ENCODE measurements at places on chromosomes 1 and 21. TPM values are rescaled to one million over a fixed set of nuclear protein-coding genes. Genes with fewer than 3 reads are reported as not detected.

GRCh38 chr1:2176615-2177014, 18.0 kb downstream of the FAAP20 start:
- no peak overlapping the region for H3K27ac ChIP-seq
- H3K4me3 ChIP-seq = no peak overlapping the region
- no peaks in the 10 kb centered on the region for H3K36me3 ChIP-seq
- no peak for DNase-seq

DNA sequence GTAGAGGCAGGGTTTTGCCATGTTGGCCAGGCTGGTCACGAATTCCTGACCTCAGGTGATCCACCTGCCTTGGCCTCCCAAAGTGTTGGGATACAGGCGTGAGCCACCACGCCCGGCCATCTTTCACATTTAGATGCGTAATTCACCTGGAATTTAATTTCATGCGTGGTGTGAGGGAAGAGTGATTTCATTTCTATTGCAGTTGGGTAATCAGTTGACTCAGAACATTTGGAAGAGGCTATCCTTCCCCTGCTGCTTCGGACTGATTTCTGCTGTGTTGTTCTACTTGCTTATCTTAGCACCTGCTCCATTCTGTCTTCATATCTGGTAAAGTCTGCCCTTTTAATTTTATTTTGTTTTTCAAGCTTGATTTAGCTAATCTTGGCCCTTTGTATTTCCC, 19.1 kb downstream of the DIP2A start:
- H3K27me3 ChIP-seq = no peaks in the 10 kb centered on the region
- DNase-seq = no peak
- H3K27ac ChIP-seq = no peak overlapping the region
- H3K36me3 ChIP-seq = no peaks in the 10 kb centered on the region
- H3K4me3 ChIP-seq = no peak overlapping the region

DNA sequence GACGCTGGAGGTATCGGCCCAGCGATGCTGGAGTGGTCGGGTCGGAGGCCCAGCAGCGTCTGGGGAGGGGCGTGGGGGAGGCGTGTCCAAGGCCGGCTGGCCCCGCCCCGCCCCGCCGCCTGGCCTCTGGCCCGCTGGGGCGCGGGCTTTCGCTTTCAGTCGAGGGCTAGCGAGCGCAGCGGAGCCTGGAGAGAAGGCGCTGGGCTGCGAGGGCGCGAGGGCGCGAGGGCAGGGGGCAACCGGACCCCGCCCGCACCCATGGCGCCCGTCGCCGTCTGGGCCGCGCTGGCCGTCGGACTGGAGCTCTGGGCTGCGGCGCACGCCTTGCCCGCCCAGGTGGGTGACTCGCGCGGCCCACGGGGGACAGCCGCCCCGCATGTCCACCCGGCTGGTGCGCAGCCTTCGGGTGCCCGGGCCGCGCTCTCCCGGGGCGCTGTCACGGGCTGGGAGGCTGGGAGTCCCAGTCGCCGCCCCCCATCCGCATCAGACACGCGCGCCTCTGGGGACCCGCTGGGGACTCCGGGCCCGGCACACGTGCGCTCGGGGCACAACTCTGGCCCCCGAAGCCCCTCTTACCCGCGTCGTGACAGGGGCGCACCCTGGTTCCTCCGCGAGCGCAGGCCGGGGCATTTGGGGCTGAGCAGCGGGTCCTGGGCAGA, at the start of gene TNFRSF1B:
TSS of gene TNFRSF1B (plus strand) at position 158 of the 659 bp plus-strand sequence. CDS start at position 259, 101 bp downstream.
- no peaks in the 10 kb centered on the region for H3K36me3 ChIP-seq
- H3K27ac ChIP-seq = peak within 1 kb of the TSS; percentile 41
- no peak for DNase-seq
- H3K4me3 ChIP-seq = peak within 1 kb of the TSS; percentile 47
- H3K4me1 ChIP-seq = peaks cover 11% of the 10 kb centered on the region

GRCh38 chr1:26961826-26962225, 1.6 kb upstream of the KDF1 start:
- DNase-seq = no peak
- H3K27me3 ChIP-seq = peaks cover 7% of the 10 kb centered on the region
- no peaks in the 10 kb centered on the region for H3K36me3 ChIP-seq

DNA sequence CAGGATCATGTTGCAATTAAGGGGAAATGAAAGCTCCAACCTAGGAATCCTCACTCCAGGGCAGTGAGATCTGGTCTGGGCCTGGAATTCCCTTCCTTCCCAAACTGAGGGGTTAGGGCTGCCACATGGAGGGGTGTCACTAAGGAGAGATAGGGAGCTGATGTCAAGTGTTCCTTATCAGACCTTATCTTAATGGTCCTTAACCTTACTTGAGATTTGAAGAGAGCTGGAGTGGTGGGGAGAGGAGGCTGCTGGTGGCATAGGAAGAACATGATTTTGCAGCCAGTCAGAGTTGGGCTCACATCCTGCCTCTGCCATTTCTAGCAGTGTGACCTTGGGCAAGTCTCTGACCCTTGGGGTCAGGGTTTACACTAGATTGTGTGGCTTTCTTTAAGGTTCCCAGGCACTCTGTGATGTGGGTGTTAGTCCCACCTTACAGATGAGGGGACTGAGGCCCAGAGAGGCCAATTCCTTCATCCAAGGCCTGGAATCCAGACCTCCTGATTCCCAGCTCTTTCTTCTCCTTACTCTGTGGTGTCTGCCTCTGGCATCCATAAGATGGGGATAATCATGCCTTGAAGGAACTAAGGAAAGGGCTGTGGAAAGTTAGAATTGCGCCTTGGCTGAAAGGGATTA, 56.3 kb upstream of the SYNC start:
- H3K27ac ChIP-seq = no peak overlapping the region
- H3K27me3 ChIP-seq = no peaks in the 10 kb centered on the region
- H3K4me1 ChIP-seq = peaks cover 50% of the 10 kb centered on the region
- no peak overlapping the region for H3K4me3 ChIP-seq
- no peaks in the 10 kb centered on the region for H3K36me3 ChIP-seq

GRCh38 chr21:34668803-34669148, at the start of gene CLIC6:
Gene CLIC6, plus strand, starts transcription at chr21:34668994. Its CDS starts 395 bp downstream, at chr21:34669389.
- H3K27ac ChIP-seq = no peak within 1 kb of the TSS
- DNase-seq = no peak
- no peak within 1 kb of the TSS for H3K4me3 ChIP-seq
- no peaks in the 10 kb centered on the region for H3K27me3 ChIP-seq
- no peaks in the 10 kb centered on the region for H3K36me3 ChIP-seq
- H3K4me1 ChIP-seq = peaks cover 20% of the 10 kb centered on the region

DNA sequence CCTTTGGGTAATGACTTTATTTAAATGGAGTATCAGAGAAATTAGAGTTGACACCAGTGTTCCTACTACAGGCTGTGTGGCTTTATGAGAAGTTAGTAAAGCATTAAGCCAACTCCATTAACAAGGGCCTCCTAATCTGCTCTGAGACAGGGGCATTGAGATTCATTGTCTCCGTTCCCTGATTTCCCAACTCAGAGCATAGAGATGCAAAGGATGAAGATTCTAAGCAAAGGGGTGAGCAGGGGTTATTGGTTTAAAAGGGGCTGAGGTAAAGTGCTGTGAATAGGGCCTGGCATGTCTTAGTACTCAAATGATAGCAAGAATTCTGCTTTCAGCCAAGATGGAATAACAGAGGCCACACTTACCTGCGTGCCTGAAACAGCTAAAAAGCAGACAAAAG, 428.4 kb downstream of the PTPRU start:
- no peaks in the 10 kb centered on the region for H3K36me3 ChIP-seq
- no peak overlapping the region for H3K27ac ChIP-seq
- DNase-seq = no peak
- no peaks in the 10 kb centered on the region for H3K27me3 ChIP-seq

DNA sequence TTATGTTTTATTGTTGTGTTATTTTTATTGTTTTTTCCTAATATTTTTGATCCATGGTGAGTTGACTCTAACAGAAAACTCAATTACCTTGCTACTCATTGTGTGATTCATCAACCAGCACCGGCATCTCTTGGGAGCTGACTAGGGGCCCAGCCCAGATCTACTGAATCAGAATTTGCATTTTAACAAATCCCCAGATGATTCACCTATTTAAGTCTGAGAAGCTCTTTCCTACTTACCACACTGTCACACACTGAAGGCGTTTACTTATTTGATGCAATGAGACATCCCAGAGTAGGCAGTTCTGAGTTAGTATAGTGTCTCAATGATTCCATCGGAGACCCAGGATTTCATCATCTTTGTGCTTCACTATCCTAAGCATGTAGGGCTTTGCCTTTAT, 416.6 kb downstream of the RWDD3 start:
- H3K4me3 ChIP-seq = no peak overlapping the region
- no peak for DNase-seq
- no peak overlapping the region for H3K27ac ChIP-seq
- no peaks in the 10 kb centered on the region for H3K36me3 ChIP-seq

DNA sequence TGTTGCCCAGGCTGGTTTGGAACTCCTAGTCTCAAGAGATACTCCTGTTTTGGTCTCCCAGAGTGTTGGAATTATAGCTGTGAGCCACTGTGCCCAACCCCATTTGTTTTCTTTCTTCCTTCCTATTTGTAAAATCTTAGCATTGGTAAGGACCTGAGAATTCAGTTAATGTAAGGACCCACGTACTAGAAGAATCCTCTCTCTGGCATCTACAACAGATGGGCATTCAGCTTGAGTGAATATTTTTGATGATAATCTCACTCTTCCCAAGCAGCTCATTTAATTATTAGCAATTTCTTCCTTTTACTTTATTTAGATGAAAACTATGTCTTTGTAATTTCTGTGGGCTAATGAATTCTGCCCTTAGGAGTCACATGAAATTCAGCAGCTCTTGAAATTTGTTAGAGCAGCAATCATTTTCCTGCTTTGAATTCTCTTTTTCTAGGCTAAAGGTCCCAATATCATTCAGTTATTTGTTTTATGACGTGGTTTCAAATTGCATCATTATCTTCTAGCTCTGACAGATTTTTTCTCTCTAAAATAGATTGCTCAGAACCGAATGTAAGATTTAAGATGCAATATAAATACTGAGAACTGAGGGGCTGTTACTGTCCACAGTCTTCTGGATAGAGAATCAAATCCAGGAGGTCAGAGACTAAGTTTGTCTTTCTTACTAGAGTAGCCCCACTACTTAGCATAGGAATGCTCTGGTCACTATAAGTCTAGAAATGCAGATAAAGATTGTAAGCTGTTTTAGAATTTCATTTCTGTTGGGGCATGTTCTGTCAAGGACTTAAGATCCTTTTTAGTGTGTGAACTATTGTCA, 59.4 kb downstream of the EPB41 start:
- no peaks in the 10 kb centered on the region for H3K36me3 ChIP-seq
- H3K27me3 ChIP-seq = no peaks in the 10 kb centered on the region
- H3K27ac ChIP-seq = no peak overlapping the region
- DNase-seq = no peak
- no peaks in the 10 kb centered on the region for H3K4me1 ChIP-seq

- H3K27ac ChIP-seq = no peak overlapping the region
- H3K36me3 ChIP-seq = no peaks in the 10 kb centered on the region
- peaks cover 22% of the 10 kb centered on the region for H3K27me3 ChIP-seq
- no peak overlapping the region for H3K4me3 ChIP-seq
- no peaks in the 10 kb centered on the region for H3K4me1 ChIP-seq
Observed at GRCh38 chr1:24236789-24237371, 49.8 kb upstream of the IFNLR1 start.

GRCh38 chr1:183954496-183954895, 83.0 kb downstream of the COLGALT2 start:
- no peak for DNase-seq
- H3K4me3 ChIP-seq = no peak overlapping the region
- no peaks in the 10 kb centered on the region for H3K36me3 ChIP-seq
- no peak overlapping the region for H3K27ac ChIP-seq

DNA sequence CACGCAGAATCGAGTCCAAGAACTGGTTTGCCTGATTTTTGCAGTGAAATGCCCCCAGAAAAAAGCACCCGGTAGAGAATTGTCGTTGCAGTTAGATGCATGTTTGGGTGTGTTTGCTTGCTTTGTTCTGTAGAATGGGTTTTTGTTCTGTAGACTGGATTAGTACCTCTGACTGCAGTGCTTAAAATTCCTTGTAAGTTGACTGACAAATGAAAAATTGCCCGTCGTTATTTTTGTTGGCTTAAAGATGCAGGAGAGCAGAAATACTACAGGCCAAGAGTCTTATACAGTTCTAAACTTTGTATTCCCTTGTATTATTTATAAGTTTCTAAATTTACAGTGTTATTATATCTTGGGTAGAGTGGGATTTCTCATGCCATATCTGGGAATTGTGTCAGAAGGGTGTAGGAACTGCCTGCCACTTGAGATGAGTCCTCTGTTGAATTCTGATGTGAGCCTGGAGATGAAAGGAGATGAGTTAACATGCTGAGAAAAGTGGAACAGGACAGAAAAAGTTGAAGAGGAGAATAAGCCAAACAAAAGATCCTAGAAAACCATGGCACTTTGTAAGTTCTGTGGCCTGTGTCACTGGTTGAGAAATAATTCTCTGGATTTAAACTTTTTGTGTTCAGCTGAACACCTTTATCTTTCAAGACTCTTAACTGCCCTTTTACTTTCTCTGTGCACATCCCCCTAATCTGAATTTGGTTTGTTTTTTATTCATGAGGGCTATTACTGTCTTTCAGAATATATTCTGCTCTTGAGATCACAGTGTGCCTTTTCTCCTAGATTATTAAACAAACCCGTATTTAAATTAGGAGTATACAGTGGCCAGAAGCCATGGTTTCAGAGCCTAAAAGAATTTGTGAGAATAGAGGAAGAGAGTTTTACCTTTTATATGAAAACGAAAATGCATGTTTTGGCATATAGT, 1.4 kb downstream of the DESI2 start:
- peak overlapping the region; percentile 90 for H3K4me3 ChIP-seq
- DNase-seq = no peak
- peaks cover 4% of the 10 kb centered on the region for H3K36me3 ChIP-seq
- H3K27me3 ChIP-seq = no peaks in the 10 kb centered on the region

DNA sequence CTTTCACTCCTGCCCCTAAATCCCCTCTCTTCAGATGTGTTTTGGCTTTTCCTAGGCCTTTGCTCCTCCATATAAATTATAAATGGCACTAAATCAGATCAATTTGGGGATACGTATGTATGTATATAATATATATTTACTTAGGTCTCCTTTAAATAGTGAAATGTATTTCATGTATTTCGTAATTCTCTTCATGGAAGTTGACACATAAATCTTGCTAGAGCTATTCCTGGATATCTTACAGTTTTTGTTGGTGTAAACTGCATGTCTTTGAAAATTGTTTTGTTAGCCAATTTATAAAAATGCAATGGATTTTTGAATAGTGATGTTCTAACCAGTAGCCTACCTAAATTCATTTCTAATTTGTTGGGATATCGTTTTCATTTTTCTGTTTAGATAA, 9.0 kb downstream of the RPF1 start:
- no peak for DNase-seq
- no peak overlapping the region for H3K27ac ChIP-seq
- H3K4me1 ChIP-seq = no peaks in the 10 kb centered on the region
- H3K36me3 ChIP-seq = peaks cover 61% of the 10 kb centered on the region
- no peak overlapping the region for H3K4me3 ChIP-seq

SLFNL1 gene
- total RNA-seq = 0.18 TPM

PFKFB2 gene
- 1.0 TPM for total RNA-seq

OR2T1 gene
- total RNA-seq = not detected

CADM3 gene
- total RNA-seq = not detected

C1orf21 gene
- 5.8 TPM for total RNA-seq

SHISA4 gene
- total RNA-seq = 3.8 TPM

BRDT gene
- not detected for total RNA-seq

WNT2B gene
- total RNA-seq = 0.15 TPM

KIF14 gene
- total RNA-seq = 21.0 TPM

NOS1AP gene
- 0.66 TPM for total RNA-seq

MAP3K21 gene
- total RNA-seq = not detected

CGN gene
- 1.2 TPM for total RNA-seq

Measured in SJCRH30 (cell line).